Inflammatory macrophage treated with lipopolysaccharide for 4 hours (primary cell): ENCODE measurements at places on chromosomes 6 and 20.
A peak's percentile ranks its signal among the peaks of the same experiment; 100 is the strongest.

DNA sequence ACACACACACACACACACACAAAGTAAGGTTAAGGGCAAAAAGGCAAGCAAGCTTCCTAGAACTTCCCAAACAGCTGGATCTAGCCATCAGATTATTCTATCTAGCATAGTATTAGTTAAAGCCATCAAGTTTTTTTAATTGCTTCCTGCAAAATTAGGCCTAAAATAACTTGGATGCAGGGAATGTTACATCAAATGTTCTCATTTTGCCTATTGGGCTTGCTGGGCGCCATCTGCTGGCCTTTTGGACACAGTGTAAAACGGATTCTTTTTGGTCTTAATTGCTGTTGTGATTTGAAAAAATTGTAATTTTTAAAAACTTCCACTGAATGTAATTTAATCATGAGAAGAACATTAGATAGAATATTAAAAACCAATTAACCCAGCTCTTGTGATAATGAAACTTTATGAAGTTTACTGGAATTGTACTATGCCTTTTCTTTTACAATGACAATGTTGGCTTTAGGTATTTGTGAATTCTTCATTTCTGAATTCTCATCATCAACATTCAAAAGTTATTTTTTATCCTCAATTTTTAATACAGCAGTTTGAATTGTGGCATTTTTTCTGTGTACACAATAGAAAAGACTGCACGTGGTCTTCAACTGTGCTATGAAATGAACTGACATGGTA, 6.8 kb downstream of the MKKS start:
- peak; percentile 61 for DNase-seq

DNA sequence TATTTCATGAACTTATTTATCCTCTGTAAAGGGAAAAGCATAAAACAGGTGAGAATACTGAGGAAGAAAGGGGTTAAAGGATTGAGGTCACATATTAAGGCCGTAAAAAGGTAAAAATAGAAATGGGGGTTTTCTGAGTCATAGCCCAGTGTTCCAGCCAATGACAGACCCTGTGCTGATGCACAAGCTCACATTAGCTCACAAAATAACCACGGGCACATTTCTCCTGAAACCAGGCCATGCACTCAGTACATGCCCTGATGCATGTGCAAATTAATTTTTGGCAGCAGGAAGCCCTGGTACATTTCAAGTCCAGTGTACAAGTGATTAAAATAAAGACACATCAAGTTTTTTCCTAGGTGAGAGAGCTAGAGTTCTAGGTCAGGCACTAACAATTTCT, 194.4 kb downstream of the TMEM200A start:
- DNase-seq = no peak

DNA sequence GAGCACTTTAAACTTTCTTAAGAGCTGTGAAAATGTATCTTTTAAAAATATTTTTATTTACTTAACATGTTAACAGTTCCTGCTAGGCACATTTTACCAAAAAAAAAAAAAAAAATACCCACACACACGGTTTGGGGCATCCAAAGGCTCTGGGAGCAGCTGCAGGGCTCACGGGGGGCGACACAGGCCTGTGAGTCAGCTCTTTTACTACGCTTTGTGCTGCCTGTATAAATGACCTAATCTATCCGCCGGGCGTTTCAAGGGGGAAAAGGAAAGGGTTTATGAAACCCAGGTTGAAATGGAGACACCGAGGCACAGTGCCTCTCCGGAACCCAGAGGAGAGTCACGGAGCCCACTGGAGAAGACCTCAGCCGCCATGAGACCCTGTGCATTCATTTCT, 40.4 kb downstream of the DLL1 start:
- no peak for DNase-seq

- DNase-seq = no peak
Observed at GRCh38 chr6:122214605-122215318, 184.7 kb upstream of the HSF2 start.

GRCh38 chr6:2558098-2558680, 192.5 kb downstream of the MYLK4 start:
- no peak for DNase-seq

- no peak for DNase-seq
Observed at GRCh38 chr6:149164199-149164750, 153.2 kb upstream of the TAB2 start.

DNA sequence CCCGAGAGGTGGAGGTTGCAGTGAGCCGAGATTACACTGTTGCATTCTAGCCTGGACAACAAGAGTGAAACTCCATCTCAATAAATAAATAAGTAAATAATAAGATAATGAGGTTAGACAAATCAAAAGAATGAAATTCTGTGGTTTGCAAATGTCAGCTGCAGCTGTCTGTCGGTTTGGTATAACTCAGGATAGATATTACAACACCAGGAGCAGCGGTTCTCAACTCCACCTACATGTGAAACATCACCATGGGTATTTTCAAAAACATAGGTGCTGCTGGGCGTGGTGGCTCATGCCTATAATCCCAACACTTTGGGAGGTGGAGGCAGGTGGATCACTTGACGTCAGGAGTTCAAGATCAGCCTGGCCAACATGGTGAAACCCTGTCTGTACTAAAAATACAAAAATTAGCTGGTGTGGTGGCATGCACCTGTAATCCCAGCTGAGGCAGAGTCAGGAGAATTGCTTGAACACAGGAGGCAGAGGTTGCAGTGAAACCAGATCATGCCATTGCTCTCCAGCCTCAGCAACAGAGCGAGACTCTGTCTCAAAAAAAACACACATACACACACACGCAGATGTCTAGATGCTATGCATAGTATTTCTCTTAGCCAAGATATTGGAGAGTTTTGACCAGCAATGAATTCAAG, 126.1 kb upstream of the LAMP5 start:
- no peak for DNase-seq

DNA sequence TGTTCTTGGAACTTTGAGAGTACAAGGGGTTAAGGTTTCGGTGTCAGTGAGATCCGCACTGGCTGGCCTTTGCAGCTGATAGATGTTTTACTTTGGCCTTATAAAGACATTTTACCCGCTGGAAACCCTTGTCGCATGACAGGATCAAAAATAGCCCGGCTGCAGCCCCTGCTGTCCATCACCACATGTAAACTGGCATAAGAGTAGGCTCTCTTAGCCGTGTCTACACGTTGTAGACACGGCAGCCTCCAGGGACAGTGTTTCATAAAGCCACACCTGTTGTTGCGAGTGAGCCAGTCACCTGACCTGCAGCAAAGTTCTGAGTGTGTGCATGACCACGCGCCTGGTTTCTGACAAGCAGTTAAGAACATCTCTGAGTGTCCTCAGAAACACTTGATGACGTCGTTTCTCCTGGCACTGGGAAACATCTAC, 8.5 kb downstream of the RBM24 start:
- DNase-seq = no peak

DNA sequence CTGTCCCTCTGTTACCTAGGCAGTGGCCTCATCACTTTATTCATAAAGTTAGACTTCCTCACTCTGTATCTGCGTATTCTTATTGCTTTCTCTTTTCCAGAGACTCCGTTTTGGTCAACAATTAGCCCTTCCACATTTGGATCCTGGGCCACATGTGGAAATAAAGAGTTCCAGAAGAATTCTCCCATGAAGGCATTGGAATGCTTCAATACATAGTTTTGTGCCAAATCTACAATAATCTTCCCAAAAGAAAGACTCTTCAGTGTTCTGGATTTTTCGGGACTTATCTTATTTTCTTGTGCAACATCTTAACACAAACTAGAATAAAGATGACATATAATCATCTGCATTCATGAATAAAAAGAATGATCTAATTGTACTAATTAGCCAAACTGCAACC, 187.7 kb upstream of the BMP2 start:
- no peak for DNase-seq

DNA sequence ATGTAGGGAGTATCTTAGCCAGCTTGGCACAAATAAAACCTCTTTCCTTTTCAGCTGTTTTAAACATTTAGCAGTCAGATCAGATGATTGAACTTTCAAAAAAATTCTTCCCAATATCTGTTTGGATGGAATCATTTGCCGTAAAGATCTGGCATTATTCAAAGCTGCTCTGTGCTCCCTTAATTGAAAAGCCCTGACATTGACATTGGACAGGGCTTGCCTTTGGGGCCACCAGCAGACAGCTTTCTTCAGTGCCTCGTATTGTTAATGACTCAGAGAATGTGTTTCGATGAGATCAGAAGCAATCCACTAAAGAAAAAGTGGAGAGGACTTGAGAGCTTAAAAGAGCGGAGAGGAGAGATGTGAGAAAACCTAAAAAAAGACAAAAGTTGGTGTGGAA, 343.5 kb downstream of the NRN1 start:
- no peak for DNase-seq

- no peak for DNase-seq
Observed at GRCh38 chr6:41200901-41201763, at the start of gene TREML2. TREML2 (minus strand) TSS chr6:41201149; CDS start chr6:41201008, 141 bp downstream.

- DNase-seq = no peak
Observed at GRCh38 chr20:36830791-36831691, 44.9 kb upstream of the TLDC2 start.

GRCh38 chr20:16451982-16452381, 121.3 kb downstream of the KIF16B start:
- DNase-seq = no peak

DNA sequence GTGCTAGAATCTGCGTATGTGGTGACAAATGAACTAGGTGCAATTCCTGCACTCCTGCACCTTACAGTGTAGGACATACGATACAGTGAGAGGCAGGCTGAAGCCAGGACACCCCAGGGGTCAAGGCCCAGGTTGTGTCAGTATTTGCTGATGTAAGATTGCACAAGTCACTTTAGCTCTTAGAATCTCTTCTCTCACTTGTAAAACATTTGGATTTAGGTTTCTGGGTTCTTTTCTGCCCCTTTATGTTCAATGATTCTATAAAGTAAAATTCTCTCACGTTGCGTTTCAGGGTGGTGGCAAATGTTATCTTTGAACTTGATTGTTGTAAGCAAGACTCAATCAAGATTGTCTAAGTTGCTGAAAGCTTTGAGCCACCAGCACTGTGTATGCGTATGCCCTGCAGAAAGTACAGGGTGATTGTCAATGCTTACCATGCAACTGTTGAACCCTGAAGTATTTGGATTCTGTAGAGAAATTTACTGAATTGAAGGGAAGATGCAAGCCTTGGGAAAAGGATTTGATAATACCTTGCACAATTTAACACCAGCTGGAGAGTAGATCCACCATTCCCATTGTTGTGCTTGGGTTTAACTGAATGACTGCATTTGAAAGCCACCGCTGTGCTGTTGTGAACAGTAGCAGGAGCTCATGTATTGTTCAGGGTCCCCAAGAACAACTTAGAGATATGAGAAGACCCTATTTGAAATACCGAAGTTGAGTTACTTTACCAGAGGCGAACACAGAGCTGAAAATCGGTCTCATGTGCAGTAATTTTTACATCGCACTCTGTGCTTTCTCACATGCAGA, 106.1 kb upstream of the CITED2 start:
- no peak for DNase-seq

DNA sequence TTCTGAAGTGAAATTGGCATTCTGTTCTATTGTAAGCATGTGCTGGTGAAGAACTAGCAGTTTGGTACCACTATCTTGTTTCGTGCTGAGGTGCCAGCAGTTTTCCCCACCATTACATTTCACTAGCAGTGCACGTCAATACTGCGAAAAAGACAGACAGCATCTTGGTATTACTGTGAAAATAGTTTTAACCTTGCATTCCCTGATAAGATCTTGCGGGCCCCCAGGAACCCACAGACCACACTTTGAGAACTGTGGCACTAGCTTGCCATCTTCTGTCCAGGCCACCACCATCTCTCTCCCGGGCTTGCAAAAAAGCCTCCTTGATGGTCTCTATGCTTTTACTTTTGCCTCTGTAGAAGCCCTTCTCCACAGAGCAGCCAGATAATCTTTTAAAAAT, 185.7 kb downstream of the BACH2 start:
- no peak for DNase-seq

DNA sequence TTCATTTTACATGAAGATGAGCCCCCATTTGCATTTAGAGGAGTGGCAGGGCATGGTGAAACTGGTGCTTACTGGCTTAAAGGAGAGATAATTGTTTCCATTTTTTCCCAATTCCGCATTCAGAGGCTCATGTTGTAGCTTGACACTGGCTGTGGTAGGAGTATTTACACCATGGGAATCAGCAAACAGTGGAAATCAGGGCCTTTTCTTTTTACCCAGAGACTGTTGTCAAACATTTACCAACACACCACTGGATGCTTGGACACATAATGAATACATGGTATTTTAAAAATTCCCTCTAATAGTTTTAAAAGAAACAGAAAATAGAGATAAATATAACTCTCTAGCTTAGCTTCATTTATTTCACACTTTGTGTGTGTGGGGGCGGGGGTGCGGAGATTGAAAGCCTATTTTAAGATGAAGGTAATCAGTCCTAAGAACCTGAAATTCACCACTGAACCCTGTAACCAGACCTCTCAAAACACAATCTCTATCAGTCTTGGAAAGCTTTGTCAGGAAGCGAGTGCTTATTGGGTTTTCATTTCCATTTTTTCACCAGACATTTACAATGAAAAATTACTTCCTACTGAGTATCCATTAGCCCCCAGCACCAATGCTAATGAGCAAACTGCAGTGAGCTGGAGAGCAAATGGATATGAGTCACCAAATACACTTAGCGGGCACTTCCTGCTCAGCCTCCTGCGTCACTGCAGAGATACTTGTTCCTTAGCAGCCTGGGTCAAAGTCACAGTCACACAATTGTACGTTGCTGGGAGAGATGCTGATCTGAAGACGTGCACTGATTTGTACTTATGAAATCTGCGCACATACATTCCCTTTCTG, 532.0 kb downstream of the BCKDHB start:
- DNase-seq = peak; percentile 54

DNA sequence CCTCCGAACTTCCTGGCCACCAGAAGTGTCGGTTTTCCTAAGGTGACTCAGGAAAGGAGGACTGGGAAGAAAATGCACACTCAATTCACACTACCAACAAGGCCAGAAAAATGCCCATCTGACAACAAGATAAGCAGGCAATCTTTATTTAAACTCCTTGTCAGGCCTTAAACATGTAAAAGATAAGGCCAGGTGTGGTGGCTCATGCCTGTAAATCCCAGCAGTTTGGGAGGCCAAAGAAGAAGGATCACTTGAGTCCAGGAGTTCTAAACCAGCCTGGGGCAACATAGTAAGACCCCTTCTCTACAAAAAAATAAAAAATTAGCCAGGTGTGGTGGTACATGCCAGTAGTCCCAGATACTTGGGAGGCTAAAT, 7.6 kb upstream of the ID1 start:
- no peak for DNase-seq

DNA sequence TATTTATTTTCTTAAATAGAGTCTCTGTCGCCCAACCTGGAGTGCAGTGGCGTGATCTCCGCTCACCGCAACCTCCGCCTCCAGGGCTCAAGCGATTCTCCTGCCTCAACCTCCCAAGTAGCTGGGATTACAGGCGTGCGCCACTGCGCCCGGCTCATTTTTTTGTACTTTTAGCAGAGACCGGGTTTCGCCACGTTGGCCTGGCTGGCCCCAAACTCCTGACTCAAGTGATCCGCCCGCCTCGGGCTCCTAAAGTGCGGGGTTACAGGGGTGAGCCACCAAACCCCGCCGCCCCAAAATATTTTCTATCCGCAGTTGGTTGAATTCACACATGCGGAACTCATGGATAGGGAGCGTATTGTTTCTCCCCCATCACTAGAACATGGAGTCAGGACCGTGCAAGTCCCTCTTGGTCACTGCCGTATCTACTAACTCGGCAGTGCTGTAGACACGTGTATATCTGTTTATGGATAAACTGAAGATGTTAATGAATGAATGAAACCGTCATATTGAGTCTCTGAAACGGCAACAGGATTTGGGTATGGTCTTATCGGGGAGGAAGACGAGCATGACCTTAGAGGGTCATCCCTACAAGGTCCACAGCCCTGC, 904 bp downstream of the MKKS start:
- DNase-seq = no peak
